Breast epithelium (tissue), 4 donors: ENCODE measurements at places on chromosomes 5 and 9. TPM values are rescaled to one million over a fixed set of nuclear protein-coding genes. Genes with fewer than 3 reads are reported as not detected.

- no peak for DNase-seq
These were observed 83.8 kb upstream of the TNFAIP8 start for GRCh38 chr5:119271758-119272730.

GRCh38 chr5:85132269-85132668, 747.6 kb upstream of the EDIL3 start:
- DNase-seq, result no peak

GRCh38 chr5:178422400-178422775, 167.8 kb downstream of the COL23A1 start:
- DNase-seq, result no peak

ACSL6 gene
- 1.8 TPM for total RNA-seq

DNAJC21 gene
- 33.8 TPM for total RNA-seq

DNA sequence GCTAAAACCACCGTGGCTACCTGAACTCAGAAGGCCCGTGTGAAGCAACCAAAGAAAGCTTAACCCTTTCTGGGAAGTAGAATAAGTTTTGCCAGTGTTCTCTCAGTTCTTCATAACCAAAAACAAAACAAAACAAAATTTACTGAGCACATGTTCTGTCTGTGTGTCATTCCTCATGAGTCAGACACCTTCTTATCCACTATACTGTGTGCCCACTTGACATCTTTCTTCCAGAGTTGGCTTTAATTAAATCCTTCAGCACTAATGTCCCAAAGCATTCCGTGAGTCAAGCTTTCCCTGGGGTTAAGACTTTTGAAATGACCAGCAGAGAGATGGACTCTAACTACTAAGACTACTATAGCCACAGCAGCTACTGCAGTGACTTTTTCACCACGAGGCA, 61.3 kb downstream of the GLIS3 start:
- no peak for DNase-seq

GRCh38 chr9:124320062-124320973, 62.6 kb downstream of the NEK6 start:
- DNase-seq, result peak; percentile 46

DNA sequence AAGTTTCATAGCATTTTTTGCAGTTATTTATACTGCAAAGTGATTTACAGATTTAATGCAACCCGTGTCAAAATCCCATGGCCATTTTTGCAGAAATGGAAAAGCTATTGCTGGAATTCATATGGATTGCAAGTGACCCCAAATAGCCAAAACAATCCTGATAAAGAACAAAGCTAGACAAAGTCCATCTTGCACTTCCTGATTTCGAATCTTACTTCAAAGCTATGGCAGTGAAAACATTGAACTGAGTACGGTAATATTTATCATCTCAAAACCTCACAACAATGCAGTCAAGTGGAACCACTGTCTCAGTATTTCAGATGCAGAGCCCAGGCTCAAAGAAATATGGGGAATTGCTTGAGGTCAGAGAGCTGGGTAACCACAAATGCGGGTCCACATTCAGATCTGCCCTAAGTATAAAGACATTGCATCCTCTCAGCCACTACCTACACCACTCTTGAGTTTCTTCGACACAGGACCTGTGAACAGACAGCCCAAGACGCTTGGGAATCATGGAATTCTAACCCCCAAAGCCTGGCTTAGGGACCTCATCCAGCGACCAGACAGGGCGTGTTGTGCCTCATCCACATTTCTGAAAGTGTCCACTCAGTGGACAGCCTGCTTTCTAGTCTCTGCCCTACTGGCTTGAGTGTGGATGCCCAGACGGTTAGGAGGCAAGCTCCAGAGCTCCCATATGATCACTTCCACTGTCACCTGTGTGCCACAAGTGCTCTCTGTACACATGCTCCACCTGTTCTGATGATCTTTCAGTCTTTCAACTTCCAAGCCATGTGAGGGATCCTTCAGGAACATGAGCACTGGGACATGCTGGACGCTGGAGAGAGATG, 39.3 kb upstream of the KCNIP1 start:
- DNase-seq, result no peak

HOMER1 gene
- total RNA-seq, result 3.2 TPM

PRR16 gene
- total RNA-seq, result 1.2 TPM

GRCh38 chr5:35415309-35415708, 185.0 kb upstream of the PRLR start:
- DNase-seq, result no peak

- no peak for DNase-seq
These were observed 159.6 kb downstream of the BNC2 start for GRCh38 chr9:16710888-16711287.

- DNase-seq, result no peak
These were observed 10.5 kb downstream of the UGCG start for GRCh38 chr9:111907147-111907546.

DNA sequence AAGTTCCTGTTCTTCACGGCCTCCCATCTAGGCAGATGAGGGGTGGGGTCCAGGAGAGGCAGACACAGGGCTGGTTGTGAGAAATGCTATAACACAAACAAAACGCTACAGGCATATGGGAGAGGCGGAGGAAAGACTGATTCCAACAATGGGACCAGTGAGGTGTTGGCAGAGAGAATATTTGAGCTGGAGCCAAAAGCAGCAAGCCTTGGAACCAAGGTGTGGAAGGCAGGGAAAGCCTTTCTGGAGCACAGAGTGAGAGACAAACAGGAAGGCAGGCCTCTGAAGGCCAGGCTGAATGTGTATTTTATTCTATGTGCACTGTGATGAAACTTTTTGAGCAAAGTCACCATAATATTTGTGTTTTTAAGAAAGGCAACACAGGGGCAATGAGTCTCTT, 2.9 kb downstream of the ATPSCKMT start:
- DNase-seq, result no peak

DNA sequence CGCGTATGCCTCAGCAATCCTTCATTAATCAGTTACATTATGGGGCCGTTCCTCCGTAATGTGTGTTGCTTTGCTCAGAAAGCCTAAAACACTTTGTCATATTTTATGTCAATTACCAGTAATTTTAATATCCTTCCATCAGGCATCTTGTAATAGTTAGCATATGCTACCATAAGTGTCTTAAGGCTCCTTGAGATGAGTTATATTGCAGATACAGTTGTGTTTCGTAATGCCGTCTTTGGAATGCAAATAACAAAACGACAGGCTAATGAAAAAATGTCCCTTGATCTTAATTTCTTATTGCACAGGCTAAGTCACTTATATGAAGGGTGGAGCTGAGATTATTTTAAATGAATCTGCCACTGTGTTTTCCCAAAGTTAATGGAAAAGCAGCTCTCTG, 50.5 kb downstream of the TBCA start:
- no peak for DNase-seq

DNA sequence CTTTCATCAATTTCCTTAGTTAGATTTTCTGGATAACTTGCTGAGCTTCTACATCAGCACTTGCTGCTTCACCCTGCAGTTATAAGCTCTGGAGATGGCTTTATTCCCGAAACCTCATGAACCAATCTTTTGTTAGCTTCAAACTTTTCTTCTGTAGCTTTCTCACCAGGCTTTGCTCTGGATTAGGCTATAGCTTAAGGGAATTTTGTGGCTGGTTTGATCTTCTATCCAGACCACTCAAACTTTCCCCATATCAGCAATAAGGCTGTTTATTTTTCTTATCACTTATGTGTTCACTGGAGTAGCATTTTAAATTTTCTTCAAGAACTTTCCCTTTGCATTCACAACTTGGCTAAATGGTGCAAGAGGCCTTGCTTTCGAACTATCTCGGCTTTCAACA, 1173.5 kb upstream of the NUDT12 start:
- no peak for DNase-seq

DNA sequence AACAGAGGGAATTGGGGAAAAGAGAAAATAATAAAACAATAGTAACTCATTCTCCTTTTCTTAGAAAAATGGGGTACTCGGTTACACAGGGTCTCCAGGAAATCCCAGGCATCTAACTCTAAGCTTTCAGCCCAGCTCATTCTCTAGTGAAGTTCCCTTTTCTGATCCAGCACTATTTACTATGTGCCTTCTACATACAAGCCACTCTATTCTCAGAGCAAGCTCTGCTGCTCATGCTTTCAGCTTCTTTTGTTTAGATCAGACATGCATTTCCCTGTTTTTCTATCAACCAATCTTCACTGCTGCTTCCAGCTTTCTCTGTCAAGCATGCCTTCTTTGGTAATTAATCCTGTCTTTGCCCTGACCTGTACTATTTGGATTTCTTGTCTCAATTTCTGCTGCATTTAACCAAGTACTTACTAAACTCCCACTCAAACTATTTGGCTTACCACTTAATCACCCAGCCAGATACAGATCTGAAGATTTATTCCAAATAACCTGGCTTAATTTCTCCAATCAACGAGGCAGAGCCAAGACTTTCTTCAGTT, 25.3 kb downstream of the OSMR start:
- no peak for DNase-seq

NR5A1 gene
- total RNA-seq, result not detected

NDFIP1 gene
- 135 TPM for total RNA-seq

DNA sequence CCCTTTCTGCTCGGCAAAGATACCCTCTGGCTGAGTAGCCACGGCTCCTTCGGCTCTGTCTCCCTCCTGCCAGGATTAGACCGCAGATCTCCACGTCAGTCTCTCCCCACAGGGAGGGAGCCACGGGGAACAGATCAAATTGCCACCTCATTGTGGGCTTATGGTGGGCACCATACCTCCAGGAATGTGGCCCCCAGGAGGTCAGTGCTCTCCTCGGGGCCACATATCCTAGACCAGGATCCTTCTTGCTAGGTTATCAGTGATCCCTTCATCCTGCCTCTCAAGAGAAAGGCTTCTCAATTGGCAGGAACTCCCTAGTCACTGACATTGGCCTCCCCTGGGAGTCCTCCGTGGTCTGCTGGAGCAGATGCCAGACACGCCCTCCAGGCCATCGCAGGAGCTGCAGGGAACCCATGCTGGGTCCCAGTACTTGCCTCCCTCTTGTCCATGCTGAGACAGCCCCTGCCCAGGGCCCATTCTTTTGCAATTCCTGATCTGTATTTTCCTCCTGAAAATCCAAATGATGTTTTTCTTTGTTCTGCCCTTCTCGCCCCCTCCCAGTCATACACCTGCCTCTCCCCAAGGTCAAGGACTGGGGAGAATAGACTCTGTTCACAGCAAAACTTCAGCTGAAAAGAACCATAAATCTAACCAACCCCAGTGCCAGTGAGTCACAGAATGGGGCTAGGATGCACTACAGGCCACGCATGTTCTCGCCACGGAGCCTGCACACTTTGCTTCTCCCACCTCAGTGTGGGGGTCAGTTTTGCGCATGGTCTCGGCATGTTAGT, 31.6 kb upstream of the ENHO start:
- DNase-seq, result no peak

DNA sequence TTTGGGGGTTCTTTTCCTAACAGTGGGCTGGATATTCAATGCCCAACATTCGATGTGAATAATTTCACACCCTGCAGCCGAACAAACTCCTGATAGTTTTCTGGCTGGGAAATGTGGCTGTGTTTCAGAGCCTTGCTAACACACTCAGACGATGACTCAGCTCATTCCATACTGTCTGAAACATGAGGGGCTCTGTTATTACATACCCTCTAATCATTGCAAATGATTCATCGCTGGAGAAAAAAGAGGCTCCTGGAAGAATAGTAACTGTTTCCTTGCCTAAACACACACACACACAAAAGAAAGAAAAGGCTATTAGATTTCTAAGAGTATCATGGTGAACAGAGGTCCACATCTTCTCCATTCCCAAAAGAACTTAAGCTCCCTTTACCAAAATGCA, 75.8 kb downstream of the OXCT1 start:
- no peak for DNase-seq

GRCh38 chr9:7210854-7211637, 453.3 kb downstream of the KDM4C start:
- no peak for DNase-seq

GRCh38 chr5:8288334-8288733, 419.4 kb downstream of the MTRR start:
- DNase-seq, result no peak

GRCh38 chr5:18091142-18091541, 456.9 kb downstream of the TAF11L14 start:
- DNase-seq, result no peak

- DNase-seq, result peak; percentile 33
These were observed 47.0 kb upstream of the PLIN2 start for GRCh38 chr9:19174127-19174912.

- DNase-seq, result no peak
These were observed 61.8 kb downstream of the CYFIP2 start for GRCh38 chr5:157327771-157328170.

F2RL1 gene
- total RNA-seq, result 5.6 TPM

- no peak for DNase-seq
These were observed 52.8 kb upstream of the RAI14 start for GRCh38 chr5:34603378-34603777.

ARHGEF37 gene
- 54.4 TPM for total RNA-seq

DNA sequence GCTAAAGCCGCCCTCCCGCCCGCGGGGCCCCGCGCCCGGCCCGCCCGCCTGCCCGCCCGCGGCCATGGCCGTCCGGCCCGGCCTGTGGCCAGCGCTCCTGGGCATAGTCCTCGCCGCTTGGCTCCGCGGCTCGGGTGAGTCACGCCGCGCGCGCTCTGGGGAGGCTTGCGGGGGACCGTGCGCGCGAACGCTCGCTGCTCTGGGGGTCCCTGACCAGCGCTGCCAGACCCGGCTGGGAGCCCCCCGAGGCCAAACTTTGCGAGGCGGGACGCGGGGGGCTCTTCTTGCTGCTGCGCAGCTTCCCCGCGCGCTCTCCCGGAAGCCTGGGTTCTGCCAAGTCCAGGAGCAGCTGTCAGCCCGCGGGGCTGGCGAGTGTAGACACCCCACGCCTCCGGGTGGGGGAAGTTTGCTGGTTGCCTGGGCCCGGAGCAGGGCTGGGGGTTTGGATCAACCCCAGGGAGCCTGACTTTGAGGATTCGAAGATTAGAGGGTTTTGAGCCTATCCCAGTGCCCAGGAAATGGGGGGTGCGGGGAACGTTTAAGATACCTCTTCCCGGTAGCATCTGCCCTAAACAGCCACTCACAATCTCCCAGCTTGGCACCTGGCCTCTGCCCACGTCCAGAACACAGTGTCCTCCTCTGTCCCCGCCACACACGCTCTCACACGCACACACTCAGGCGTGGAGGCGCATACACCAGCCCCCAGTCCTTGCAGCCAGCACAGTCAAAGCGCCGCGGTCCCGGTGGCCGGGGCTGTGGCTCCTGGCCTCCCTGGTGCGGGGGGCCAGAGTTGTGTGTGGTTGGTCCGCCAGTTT, 535 bp downstream of the UNC5A start:
- DNase-seq, result no peak

FGFR4 gene
- 0.48 TPM for total RNA-seq

DMRT3 gene
- total RNA-seq, result 0.29 TPM

SLC46A2 gene
- total RNA-seq, result 0.66 TPM

GRCh38 chr9:105313238-105313637, 68.8 kb downstream of the SLC44A1 start:
- DNase-seq, result no peak

PCDHGB5 gene
- 7.5 TPM for total RNA-seq

- DNase-seq, result no peak
These were observed 56.7 kb downstream of the SGCD start for GRCh38 chr5:156383510-156384265.
